ENCODE measurements at places on chromosomes 7 and 10. TPM values are rescaled to one million over a fixed set of nuclear protein-coding genes. Genes with fewer than 3 reads are reported as not detected.

SPDYE6 gene
- not detected for total RNA-seq

CFAP70 gene
- 11.5 TPM for total RNA-seq

PITX3 gene
- not detected for total RNA-seq

ZFAND2A gene
- 15.6 TPM for total RNA-seq

BMPER gene
- total RNA-seq: 0.78 TPM

MYH16 gene
- under 0.01 TPM for total RNA-seq

PPP1R3C gene
- 15.6 TPM for total RNA-seq

ADRA2A gene
- 25.4 TPM for total RNA-seq

DNA sequence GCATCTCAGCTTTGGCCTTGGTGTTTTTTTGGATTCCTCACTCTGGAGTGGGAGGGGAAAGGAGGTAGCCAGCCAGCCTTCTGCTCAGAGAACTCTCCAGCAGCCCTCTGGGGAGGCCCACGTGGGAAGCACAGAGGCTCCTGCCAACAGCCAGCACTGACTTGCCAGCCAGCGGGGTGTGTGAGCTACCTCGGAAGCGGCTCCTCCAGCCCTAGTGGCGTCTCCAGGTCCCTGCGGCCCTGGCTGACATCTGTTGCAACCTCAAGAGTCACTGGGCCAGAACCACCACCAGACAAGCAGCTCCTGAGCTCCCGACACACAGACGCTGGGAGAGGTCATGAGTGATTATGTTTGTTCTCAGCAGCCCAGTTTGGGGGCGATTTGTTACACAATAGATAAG is 180.2 kb upstream of the FZD8 start:
- peak; percentile 37 for DNase-seq

DNA sequence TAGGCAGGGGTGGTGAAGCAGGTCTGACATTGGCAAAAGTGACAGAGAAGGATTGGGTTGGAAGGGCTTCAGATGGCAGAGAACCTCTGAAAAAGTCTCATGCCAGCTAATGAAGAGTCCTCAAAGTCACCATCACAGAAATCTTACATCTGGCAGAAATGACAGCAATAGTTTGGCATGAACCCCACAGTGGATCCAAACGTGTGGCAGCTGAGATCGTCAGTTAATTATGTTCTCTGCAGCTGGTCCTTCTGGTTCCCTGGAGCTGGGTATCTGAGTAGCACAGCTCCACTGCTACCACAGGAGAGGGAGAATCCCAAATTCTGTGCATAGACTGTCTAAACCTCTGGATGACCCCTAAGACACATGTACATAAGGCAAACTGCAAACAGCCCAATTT is 73.4 kb downstream of the ALOX5 start:
- no peak for DNase-seq

GRCh38 chr10:129613377-129613980 is 146.4 kb downstream of the MGMT start:
- DNase-seq: no peak

DNA sequence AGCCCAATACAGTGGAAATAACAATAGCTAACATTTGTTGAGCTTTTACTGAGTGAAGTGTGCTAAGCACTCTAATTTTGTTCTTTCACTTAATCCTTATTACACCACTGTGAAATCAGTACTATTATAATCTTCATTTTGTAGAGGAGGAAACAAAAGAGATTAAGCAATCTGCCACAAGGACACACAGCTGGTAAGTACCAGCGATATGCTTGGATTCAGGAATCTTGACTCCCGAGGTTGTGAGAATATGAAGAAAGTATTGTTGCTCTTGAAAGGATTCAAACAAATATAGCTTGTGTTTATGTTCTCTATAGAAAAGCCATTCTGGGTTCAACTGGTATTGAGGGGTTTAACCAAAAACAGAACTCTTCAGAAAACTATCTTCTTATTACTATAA is 93.7 kb upstream of the HECTD2 start:
- no peak for DNase-seq

GRCh38 chr10:59536167-59537014 is 173.3 kb downstream of the SLC16A9 start:
- DNase-seq: no peak

- no peak for DNase-seq
These were observed 99.9 kb upstream of the CTBP2 start for GRCh38 chr10:125260260-125260659.

DNA sequence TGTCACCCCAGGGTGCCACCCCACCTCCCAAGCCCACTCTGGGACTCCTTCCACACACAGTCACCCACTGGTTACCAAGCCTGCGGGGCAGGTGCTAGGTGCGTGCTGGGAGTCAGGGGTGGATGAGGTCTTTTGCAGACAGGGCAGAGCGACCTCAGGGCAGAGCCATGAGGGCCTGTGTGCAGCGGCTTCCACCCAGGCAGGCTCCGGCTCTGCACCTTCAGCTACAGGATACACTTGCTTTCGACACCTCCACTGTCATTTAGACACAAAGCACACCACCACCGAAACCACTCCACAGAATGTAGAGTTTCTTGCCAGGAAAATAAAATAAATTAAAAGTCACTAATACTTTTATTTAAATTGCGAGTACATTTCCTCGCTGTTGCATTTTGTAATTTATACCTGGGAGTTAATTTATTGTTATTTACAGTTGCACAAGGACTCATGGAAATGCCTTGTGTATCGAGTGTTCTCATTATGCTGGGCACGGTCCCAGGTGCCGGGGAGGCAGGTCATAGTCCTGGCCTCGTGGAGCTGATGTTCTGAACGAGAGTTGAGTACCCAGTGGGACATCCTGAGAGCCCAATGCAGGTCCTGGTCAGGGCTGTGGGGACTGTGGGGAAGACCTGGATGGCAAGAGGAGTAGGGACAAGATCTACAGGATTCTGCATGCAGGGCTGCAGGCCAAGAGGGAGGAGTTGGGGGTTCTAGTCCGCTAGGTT is 127.8 kb downstream of the CUX1 start:
- no peak for DNase-seq

- DNase-seq: no peak
These were observed 6.6 kb upstream of the FEZF1 start for GRCh38 chr7:122311050-122311700.

- DNase-seq: no peak
These were observed 91.4 kb upstream of the KLF6 start for GRCh38 chr10:3876350-3876962.

- no peak for DNase-seq
These were observed 64.9 kb downstream of the IKZF1 start for GRCh38 chr7:50369143-50370026.

- no peak for DNase-seq
These were observed 55.3 kb downstream of the C7orf25 start for GRCh38 chr7:42856605-42856987.

DNA sequence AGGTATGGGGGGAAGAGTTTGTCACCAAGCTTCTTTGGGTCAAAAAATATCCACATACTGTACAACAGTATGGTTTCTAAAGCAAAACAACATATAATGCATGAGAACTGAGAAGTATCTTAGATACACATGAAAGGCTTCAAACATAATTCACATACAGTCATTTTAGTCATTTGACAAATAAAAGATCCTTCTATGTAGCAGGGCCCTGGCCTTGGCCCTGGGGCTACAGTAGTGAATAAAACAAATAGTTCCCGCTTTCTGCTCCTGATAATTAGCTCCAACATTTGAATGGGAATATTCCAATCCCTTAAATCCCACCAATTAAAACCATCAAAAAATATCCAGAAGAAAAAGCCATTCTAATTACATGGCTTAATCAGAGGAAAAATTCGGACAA is 51.3 kb downstream of the MALSU1 start:
- DNase-seq: no peak

GRCh38 chr7:47832105-47832715 is 116.1 kb downstream of the PKD1L1 start:
- DNase-seq: no peak

- DNase-seq: no peak
These were observed 23.3 kb downstream of the PLCE1 start for GRCh38 chr10:94016727-94017714.

DNA sequence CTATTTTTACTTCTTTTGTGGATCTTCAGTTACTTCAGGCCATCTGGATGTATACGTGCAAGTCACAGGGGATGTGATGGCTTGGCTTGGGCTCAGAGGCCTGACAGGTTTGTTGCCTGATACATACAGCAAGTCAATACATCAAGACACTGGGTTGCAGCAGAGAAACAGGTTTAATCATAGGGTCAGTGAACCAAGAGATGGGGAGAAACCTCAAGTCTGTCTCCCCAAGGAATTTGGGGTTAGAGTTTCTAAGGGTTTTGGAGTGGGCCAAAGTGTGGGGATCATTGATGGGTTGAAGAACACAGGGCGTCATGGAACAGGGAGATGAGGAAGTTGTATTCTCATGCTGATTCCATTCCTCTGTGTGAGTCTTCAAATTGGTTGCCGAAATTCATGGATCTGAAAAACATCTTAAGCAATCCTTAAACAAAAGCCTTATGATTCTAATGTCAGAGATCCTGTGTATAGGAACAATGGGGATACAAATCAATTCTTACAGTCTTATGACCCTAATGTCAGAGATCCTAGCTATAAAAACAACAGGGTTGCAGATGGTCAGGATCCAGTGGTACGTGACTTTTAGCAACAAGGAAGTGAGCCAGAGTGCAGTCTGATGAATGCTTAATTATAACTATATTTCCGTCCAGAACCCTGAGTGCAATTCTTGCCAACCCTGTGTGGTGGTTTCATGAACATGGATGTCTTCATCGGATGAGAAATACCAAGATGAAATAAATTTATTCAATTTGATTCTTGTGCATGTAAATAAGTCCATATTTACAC is 18.9 kb downstream of the OTUD1 start:
- DNase-seq: no peak

DNA sequence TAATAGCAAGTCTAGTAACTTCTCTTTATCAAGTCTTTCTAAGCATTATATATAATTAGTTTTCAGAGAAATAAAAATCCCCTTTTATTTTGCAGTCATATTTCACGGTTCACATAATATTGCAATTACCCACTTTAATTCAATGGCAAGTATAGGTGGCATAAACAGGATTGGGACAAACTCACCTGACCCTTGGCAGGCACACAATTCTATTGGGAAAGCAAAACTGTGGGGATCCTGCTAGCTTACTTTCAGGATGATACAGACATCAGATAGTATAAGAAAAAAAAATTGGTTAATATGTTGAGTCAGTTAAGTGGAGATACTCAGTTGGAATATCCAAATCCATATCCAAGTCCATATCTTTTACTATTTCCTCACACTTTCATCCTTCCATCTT is 294.8 kb downstream of the SNX13 start:
- DNase-seq: no peak
